ENCODE measurements at places on chromosomes 1 and 21.

DNA sequence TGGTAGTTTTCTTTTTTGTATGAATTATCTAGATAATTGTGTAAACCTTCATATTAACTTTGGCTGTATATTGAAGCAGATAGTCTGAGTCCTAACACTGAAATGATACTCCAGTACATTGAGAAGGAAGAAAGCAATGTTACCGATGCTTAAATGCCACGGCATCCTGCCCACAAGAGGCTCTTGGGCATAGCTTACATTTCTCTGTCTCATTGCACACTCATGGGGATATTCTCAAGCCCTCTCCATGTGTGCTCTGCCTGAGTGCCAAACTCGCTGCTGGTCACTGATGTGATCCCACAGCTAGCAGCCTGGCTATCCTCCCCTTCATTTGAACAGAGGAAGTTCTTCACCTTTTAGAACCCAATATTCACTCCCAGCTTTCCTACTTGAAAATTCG is 179.4 kb downstream of the TGFB2 start:
- no peaks in the 10 kb centered on the region for H3K4me1 ChIP-seq
- no peak for DNase-seq
- H3K4me3 ChIP-seq = no peak overlapping the region
- H3K36me3 ChIP-seq = no peaks in the 10 kb centered on the region
- H3K27ac ChIP-seq = no peak overlapping the region
- no peaks in the 10 kb centered on the region for H3K27me3 ChIP-seq

GRCh38 chr1:233777566-233777965 is 126.9 kb upstream of the SLC35F3 start:
- H3K4me1 ChIP-seq = no peaks in the 10 kb centered on the region
- H3K36me3 ChIP-seq = no peaks in the 10 kb centered on the region
- H3K4me3 ChIP-seq = no peak overlapping the region

DNA sequence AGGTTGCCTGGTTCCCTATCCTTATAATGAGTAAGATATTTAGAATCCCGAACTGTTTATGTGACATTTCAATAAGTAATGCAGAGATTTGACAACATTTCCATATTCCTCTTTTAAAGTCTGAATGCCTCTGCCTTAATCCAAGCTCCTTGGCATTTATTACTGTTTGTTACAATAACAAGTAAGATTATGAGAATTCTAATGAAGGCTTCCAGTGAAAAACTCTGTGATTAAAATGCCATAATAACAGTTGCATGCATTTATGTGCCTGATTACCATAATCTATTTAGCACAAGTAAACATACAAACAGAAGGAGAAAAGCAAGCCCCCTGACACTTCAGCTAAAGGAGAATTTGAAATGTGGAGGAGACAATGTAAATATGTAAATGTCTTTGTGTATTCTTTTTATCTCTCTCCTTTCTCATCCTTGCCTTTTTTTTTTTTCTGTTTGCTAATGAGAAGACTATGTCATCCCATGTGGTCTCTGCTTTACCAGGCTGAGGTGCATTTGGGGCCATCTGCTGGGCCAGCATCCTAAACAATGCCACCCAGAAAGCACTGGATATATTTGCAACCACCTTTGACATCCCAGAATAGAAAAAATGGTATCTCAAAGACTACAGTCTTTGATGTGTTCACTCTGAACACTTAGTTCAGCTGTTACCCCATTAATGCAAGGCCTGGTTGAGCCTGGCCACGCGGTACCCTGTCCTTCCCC is 17.2 kb upstream of the OLIG2 start:
- H3K36me3 ChIP-seq = no peaks in the 10 kb centered on the region
- no peak overlapping the region for H3K4me3 ChIP-seq
- no peak for DNase-seq
- H3K4me1 ChIP-seq = no peaks in the 10 kb centered on the region

DNA sequence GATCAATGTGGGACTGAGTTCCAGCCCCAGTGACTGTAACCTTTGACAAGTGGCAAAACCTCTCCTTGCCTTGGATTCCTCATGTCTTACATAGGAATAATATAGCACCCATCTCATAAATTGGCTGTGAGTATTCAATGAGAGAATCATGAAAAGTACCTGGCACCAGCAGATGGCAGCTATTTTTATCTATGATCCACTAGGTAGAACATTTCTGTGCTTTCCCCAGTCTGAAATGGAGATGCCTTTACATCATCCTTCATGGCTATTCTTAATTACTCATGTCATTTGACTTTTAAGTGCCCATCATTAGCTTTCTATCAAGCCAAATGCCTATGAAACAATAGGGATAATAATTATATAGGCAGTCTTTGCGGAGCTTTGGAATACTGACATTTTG is 130.1 kb downstream of the TGFB2 start:
- no peak for DNase-seq
- H3K4me1 ChIP-seq = peaks cover 16% of the 10 kb centered on the region
- no peaks in the 10 kb centered on the region for H3K36me3 ChIP-seq
- H3K27ac ChIP-seq = no peak overlapping the region
- no peak overlapping the region for H3K4me3 ChIP-seq

DNA sequence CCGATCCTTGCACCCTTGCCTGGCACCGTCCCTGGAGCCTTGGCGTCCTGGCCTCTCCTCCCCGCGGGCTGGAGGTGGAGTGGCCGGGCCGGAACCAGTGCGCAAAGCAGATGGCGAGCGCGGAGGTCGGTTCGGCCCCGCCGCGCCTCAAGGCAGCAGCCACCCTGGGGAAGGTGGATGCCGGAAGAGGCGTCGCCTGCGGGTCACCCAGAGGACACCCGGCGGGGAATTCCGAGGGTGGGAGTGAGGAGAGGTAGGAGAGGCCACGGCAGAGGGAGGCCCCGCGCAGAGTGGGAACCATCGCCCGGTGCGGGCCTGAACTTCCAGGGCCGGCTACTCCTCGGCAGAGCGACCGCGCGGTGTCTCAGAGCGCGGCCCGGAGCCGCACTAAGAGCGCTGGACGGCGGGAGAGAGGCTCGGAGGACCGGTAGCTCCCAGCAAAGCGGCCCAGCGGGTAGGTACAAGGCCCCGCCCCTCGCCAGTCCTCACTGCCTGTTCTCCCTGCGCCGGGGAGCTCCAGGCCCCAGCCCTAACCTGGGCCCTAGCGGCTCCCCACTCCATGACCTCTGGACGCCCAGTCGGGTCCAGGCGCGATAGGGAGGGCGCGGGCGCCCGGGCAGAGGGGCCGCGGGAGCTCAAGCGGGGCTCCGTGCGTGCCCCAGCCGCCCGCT is at the start of gene RNF207:
Gene RNF207 (plus strand): TSS at position 271 of the 671 bp plus-strand sequence. CDS start 417 bp downstream, outside the sequence.
- peak within 1 kb of the TSS; percentile 56 for H3K4me3 ChIP-seq
- H3K36me3 ChIP-seq = no peaks in the 10 kb centered on the region
- no peak for DNase-seq

- peaks cover 21% of the 10 kb centered on the region for H3K4me1 ChIP-seq
- H3K36me3 ChIP-seq = peaks cover 7% of the 10 kb centered on the region
- peak overlapping the region; percentile 45 for H3K27ac ChIP-seq
- H3K4me3 ChIP-seq = peak overlapping the region; percentile 3
Observed at GRCh38 chr21:42524341-42525028, 10.8 kb downstream of the SLC37A1 start.

- no peaks in the 10 kb centered on the region for H3K4me1 ChIP-seq
- no peaks in the 10 kb centered on the region for H3K27me3 ChIP-seq
Observed at GRCh38 chr21:16096988-16097387, 367.2 kb downstream of the USP25 start.

- no peak for DNase-seq
- no peaks in the 10 kb centered on the region for H3K4me1 ChIP-seq
- no peaks in the 10 kb centered on the region for H3K36me3 ChIP-seq
- no peaks in the 10 kb centered on the region for H3K27me3 ChIP-seq
- H3K4me3 ChIP-seq = no peak overlapping the region
Observed at GRCh38 chr1:224650290-224650689, 34.2 kb downstream of the CNIH3 start.

DNA sequence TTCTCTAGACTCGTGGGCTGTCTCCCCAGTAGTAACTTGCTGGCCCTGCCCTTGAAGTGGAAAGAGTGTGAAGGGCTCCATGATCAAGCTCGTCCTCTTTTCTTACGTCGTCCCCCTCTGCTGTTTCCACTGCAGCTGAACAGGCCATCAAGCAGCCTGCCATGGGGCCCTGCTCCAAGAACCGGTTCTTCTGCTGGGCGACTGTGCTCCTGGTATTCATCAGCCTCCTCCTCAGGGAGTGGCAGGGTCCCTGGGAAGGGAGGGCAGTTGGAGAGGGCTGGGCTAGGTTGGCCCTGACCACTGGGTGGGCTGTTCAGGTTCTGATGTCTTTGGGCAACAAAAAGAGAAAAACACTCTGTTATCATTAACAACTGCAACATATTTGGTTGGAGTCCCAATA is 151.5 kb downstream of the FCRL5 start:
- H3K27ac ChIP-seq = no peak overlapping the region
- DNase-seq = no peak
- no peaks in the 10 kb centered on the region for H3K36me3 ChIP-seq
- H3K27me3 ChIP-seq = no peaks in the 10 kb centered on the region
- no peak overlapping the region for H3K4me3 ChIP-seq

- no peaks in the 10 kb centered on the region for H3K4me1 ChIP-seq
- H3K27me3 ChIP-seq = no peaks in the 10 kb centered on the region
- peak overlapping the region; percentile 68 for H3K27ac ChIP-seq
- H3K4me3 ChIP-seq = no peak overlapping the region
- no peak for DNase-seq
Observed at GRCh38 chr1:94954263-94955220, 27.6 kb upstream of the CNN3 start.

DNA sequence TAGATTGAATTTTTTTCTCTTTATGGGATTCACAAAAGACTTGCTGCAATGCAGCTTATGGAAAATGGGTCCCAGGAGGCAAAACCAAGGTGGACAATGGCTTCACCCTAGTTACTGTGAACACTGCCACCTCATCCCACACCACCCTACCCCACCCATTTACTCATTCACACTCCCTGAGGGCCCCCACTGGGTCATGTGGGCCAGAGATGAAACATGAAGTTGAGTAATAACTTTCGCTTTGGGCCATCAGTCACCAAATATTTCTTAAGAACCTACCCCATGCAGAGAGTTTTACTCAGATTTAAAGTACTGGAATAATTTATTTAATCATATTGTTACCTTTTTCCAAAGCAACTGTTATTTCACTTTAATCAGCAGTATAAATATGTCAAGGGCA is 191.8 kb downstream of the TPR start:
- no peak overlapping the region for H3K27ac ChIP-seq
- peaks cover 4% of the 10 kb centered on the region for H3K36me3 ChIP-seq

GRCh38 chr1:183652547-183653461 is at the start of gene APOBEC4:
Gene APOBEC4, minus strand, starts transcription at chr1:183653316. Its CDS starts 4,535 bp downstream, at chr1:183648781.
- DNase-seq = no peak
- no peaks in the 10 kb centered on the region for H3K36me3 ChIP-seq
- H3K4me1 ChIP-seq = peaks cover 39% of the 10 kb centered on the region
- no peaks in the 10 kb centered on the region for H3K27me3 ChIP-seq
- no peak within 1 kb of the TSS for H3K4me3 ChIP-seq
- peak within 1 kb of the TSS; percentile 76 for H3K27ac ChIP-seq

GRCh38 chr1:67609577-67610341 is 75.2 kb upstream of the GADD45A start:
- H3K36me3 ChIP-seq = no peaks in the 10 kb centered on the region
- H3K4me1 ChIP-seq = no peaks in the 10 kb centered on the region
- DNase-seq = no peak
- no peak overlapping the region for H3K27ac ChIP-seq

DNA sequence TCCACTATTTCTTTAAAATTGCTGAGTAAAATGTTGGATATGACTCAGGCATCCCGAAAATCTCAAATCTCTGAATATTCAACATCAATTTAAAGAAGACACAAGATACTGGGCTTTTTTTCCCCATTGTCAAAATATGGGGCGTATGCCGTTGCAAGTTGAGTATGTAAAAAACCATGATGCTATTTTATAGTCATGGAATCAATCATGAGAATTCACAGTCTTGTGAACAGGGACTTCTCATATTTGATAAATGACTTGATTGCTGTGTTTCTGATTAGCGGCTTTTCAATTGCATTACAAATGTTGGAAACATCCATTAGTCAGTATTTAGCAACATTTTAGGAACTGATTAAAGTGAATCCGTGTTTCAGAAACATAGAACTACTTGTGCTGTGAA is 45.3 kb downstream of the SETD4 start:
- no peaks in the 10 kb centered on the region for H3K4me1 ChIP-seq
- no peak overlapping the region for H3K4me3 ChIP-seq
- no peaks in the 10 kb centered on the region for H3K36me3 ChIP-seq

DNA sequence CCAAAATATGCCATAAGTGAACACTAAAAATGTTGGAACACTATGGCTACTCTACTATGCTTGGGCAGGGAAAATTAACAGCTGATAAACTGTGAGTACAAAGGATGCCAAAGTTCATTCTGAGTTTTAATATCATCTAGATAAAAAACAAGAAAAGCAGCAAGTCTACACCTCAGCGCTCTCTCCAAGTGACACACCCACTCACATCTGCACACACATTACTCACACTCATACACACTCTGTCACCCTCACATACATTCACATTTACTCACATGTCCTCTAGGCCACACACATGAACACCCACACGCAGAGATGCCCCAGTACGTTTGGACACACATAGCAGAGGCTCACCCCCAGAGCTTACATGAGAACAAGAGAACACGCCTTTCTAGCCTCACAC is 87.3 kb upstream of the RAB4A start:
- H3K4me3 ChIP-seq = no peak overlapping the region
- no peak overlapping the region for H3K27ac ChIP-seq
- no peaks in the 10 kb centered on the region for H3K4me1 ChIP-seq

DNA sequence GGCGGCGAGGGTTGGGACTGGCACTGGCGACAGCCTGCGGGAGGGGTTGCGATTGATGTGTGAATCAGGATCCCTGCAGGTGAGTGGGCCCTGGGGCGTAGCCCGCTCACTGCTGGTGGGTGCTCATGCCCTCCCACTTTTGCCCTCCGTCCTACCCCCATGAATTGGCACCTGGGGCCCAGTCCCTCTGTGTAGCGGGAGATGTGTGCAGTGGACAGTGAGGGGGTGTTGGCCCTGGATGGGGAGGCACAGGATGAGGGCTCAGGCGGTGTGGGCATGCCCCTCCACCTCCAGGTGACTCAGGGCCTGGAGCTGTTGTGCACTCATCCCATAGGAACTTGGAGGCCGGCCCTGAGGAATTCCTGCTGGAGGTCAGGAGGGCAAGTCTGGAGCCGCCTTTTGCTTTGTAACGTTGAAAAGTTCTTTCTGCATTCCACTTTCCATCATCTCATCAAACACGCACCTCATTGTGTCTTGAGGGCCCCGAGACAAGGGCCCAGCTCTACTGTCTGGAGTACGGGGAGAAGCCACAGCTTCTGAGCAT is 3.0 kb downstream of the PEAR1 start:
- peak overlapping the region; percentile 15 for H3K27ac ChIP-seq
- H3K27me3 ChIP-seq = peaks cover 10% of the 10 kb centered on the region
- no peaks in the 10 kb centered on the region for H3K36me3 ChIP-seq
- H3K4me1 ChIP-seq = peaks cover 88% of the 10 kb centered on the region

GRCh38 chr1:183039985-183040447 is 16.8 kb downstream of the LAMC1 start:
- no peak overlapping the region for H3K4me3 ChIP-seq
- no peak for DNase-seq
- no peak overlapping the region for H3K27ac ChIP-seq
- H3K36me3 ChIP-seq = no peaks in the 10 kb centered on the region

- H3K27me3 ChIP-seq = no peaks in the 10 kb centered on the region
- H3K4me3 ChIP-seq = no peak overlapping the region
- DNase-seq = no peak
- peak overlapping the region; percentile 65 for H3K27ac ChIP-seq
Observed at GRCh38 chr1:30976143-30976542, 67.6 kb upstream of the SDC3 start.

Data from spleen (tissue), 13 donors.